Activated CD4-positive, alpha-beta memory T cell treated with anti-CD3 and anti-CD28 coated beads, Interleukin-2, amount 10 ng/mL, durations not matched to agents 7 days and 5 days (primary cell): ENCODE measurements at places on chromosomes 12 and 14.

DNA sequence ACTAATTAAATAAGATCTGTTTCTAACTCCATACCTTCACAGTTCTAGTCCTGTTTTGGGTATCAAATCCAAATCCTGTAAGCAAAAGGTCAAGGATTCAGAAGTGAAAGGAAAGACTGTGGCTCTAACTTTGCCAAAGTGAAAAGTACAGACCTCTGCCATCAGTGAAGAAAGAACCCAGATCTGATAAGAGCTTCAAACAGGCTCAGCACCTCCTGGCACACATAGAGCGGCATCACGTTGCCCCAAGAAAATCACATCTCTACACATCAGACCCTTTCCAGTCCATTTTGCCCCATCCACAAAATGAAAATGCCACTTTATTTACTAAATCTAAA is 23.2 kb downstream of the CLIP1 start:
- peak overlapping the region; percentile 71 for H3K27ac ChIP-seq
- no peak for DNase-seq
- peaks cover 22% of the 10 kb centered on the region for H3K36me3 ChIP-seq

DNA sequence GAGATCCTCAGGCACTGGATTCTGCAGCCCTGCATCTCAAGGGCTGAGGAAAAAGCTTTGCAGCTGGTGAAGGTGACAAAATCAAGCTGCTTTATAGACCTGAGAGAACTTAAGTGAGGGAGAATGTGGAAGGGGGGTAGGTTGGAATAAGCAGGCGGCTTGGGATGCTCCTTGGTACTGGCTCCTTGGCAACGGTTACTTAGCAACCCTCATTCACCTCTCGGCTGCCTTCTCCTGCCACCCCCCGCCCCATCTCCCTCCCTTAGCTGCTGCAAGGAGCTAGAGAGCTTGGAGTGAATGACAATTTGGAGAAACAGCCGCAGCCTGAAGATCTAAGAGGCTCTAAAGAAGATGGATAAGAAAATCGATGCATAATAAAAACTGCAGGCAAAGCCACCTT is 44.1 kb upstream of the CISTR start:
- H3K27ac ChIP-seq: no peak overlapping the region
- no peaks in the 10 kb centered on the region for H3K4me1 ChIP-seq
- DNase-seq: no peak
- peaks cover 34% of the 10 kb centered on the region for H3K27me3 ChIP-seq
- H3K36me3 ChIP-seq: no peaks in the 10 kb centered on the region

DNA sequence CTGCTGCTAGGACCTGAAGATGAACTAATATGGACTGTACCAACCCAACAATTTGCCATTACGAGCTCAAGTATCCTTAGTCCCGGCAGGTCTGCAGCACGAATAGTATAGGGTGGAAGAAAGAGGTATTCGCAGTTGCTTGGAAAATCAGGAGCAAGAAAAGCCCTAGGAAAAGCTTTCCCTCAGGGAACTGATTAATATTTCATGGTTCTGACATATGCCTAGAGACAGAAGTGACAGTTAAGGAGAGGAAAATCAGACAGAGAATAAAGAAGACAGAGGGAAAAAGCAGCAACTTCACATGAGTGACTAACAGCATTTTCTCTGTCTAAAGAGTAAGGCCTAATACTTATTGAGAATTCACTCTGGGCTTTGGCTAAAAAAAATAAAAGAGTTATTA is 602.9 kb upstream of the ATP2B1 start:
- H3K36me3 ChIP-seq: no peaks in the 10 kb centered on the region
- peaks cover 10% of the 10 kb centered on the region for H3K27me3 ChIP-seq
- no peak overlapping the region for H3K27ac ChIP-seq
- no peak overlapping the region for H3K4me3 ChIP-seq
- no peak for DNase-seq

DNA sequence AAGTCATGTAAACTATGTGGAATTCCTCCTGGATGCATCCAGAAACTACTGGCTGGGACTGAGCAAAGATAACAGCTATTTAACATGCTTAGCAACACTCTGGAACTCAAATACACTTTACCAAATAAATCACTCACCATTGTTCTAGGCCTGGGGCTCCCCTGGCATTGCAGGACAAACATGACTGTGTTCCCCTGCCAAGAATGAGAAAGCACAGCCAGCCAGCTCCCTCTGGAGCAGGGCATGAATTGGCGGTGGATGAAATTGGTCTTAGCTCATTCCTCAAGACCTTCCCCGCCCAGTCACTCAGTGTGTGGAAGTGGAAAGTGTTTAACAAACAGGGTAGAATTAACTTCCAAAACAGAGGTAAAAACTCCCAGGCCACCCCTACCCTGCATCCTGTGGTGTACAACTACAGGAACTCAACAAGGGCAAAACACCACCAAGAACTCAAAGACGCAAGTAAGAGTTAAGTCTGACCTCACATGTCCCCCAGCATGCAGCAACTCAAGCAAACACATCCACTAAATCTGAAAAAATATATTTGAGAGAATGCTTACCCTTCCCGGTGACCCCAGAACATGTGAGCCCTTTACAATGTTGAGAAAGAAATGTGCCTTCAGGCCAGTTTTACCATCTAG is 58.4 kb upstream of the BDKRB2 start:
- DNase-seq: no peak
- no peaks in the 10 kb centered on the region for H3K36me3 ChIP-seq
- H3K27ac ChIP-seq: no peak overlapping the region
- peaks cover 2% of the 10 kb centered on the region for H3K27me3 ChIP-seq

GRCh38 chr12:2309647-2310046 is 256.9 kb downstream of the CACNA1C start:
- peaks cover 12% of the 10 kb centered on the region for H3K27me3 ChIP-seq
- no peaks in the 10 kb centered on the region for H3K36me3 ChIP-seq
- no peak for DNase-seq
- no peak overlapping the region for H3K4me3 ChIP-seq
- H3K27ac ChIP-seq: no peak overlapping the region

DNA sequence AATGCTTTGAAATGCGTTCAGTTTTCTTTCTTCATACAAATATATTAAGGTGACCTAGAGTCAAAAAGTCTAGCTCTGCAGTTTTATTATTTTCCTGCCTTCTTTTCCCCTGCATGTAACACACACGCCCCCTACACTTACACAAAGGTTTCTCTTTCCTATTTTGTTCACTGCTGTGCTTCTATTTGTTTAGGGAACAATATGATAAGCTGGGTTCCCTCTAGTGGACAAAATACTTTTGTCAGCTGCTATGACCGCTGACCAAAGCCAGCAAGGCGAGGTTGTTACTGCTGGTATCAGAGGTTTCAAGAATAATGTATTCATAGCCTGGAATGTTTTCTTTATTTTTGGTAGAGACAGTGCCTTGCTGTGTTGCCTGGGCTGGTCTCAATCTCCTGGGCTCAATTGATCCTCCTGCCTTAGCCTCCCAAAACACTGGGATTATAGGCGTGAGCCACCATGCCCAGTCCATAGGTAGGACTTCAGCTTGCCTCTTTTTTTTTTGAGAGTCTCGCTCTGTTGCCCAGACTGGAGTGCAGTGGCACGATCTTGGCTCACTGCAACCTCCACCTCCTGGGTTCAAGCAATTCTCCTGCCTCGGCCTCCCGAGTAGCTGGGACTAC is 33.4 kb downstream of the FNTB start:
- peaks cover 17% of the 10 kb centered on the region for H3K36me3 ChIP-seq
- DNase-seq: no peak
- no peaks in the 10 kb centered on the region for H3K4me1 ChIP-seq
- H3K4me3 ChIP-seq: no peak overlapping the region
- H3K27ac ChIP-seq: no peak overlapping the region

DNA sequence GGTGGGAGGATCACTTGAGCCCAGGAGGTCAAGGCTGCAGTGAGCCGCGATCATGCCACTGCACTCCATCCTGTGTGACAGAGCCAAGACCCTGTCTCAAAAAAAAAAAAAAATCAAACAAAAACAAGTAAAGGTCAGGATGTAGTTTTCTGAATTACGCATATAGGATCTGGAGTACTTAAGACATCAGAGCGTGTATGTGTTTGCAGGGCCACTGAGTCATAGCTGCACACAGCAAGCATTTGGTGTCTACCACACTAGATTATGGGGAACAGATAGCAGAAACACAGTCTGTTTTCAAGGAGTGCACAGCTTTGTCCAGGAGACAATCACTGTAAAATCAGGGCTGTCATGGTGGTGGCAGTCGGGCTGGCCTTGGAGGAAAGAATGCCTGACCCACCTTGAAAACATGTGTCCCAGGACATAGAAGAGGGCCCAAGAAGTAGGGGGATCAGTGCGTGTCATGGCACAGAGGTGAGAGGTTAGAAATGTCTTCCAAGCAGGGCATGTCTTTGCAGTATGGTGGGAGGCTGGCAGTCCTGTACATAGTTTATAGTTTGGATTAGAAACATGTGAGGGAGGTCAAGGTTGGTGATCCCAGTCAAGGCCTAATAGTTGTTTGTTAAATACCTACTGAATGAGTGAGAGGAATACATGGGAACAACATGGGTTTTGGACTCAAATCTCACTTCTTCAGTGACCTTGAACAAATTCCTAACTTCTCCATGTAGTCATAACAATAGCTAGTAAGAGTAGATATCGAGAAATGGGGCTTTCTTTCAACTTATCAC is 23.6 kb upstream of the C12orf71 start:
- DNase-seq: no peak
- no peaks in the 10 kb centered on the region for H3K27me3 ChIP-seq
- no peak overlapping the region for H3K4me3 ChIP-seq
- peaks cover 17% of the 10 kb centered on the region for H3K4me1 ChIP-seq

DNA sequence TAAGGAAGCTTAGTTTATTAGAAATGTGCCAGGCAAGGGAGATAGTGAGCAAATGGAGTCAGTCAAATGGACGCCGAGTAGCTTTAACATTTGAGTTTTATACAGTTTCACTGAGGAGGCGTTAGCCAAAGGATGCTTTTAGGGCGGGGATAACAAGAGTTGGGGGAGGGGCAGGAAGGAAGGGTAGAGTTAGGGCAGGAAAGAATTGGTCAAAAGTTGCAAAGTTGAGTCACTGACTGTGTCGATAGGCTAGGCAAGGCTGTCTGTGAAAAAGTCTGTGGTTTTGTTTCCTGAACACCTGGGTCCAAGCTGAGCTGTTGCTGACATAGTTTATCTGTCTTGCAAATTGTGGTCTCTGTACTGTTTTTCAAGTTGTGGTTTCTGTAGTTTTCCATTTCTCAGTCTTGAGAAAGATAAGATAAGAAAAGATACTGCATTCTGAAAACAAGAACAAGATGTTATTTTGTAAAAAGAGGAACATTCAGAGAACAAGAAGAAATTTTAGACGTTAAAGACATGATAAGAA is 62.6 kb upstream of the RESF1 start:
- peaks cover 53% of the 10 kb centered on the region for H3K4me1 ChIP-seq
- H3K27me3 ChIP-seq: no peaks in the 10 kb centered on the region
- peak overlapping the region; percentile 48 for H3K4me3 ChIP-seq
- H3K27ac ChIP-seq: peak overlapping the region; percentile 97
- peaks cover 80% of the 10 kb centered on the region for H3K36me3 ChIP-seq

DNA sequence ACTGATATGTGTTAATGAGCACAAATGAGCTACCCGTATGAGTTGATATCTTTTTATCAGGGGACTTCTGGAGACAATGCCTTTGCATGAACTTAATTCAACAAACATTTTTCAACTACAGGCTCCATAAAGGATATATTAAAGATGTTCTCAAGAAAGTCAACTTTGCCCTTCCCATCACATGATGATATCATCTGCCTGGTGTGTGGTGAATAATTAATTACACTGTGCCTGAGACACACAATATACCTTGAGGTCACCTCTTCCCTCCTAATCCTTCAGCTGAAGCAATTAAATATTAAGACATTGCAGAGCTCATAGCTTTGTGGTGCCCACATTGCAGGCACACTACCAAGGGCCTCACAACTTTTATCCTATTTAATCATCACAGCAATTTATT is 22.3 kb upstream of the NTF3 start:
- no peaks in the 10 kb centered on the region for H3K27me3 ChIP-seq
- H3K27ac ChIP-seq: no peak overlapping the region
- no peak for DNase-seq
- no peaks in the 10 kb centered on the region for H3K4me1 ChIP-seq
- H3K4me3 ChIP-seq: no peak overlapping the region

DNA sequence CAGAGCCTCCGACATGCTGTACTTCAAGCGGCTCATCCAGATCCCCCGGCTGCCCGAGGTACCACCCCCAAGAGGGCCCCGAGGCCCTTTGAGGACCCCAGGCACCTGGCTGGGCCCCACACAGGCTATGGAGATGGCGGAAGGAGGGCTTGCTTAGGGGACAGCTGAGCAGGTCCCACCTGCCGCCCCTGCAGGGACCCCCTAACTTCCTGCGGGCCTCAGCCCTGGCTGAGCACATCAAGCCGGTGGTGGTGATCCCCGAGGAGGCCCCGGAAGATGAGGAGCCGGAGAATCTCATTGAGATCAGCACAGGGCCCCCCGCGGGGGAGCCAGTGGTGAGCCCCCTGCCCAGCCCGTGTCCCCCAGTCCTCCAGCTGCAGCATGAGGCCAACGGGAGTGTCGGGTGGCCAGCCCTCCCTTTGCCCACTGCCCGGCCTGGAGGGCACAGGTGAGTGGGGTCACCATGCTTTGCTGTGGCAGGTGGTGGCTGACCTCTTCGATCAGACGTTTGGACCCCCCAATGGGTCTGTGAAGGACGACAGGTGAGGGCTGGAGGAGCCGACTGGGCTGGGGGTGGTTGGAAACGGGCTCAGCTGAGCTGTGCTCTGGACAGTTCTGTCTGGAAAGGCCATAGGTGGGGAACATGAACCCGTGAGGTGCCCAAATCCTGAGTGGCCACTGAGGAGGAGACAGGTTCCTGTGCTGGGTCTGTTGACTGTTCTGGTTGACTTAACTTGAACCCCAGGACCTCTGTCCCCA is 20.0 kb downstream of the HIP1R start:
- H3K27me3 ChIP-seq: no peaks in the 10 kb centered on the region
- H3K4me3 ChIP-seq: no peak overlapping the region
- H3K36me3 ChIP-seq: no peaks in the 10 kb centered on the region
- no peaks in the 10 kb centered on the region for H3K4me1 ChIP-seq

- no peak overlapping the region for H3K27ac ChIP-seq
- H3K36me3 ChIP-seq: no peaks in the 10 kb centered on the region
- DNase-seq: no peak
Observed at GRCh38 chr14:68748260-68748659, 44.6 kb downstream of the ZFP36L1 start.

DNA sequence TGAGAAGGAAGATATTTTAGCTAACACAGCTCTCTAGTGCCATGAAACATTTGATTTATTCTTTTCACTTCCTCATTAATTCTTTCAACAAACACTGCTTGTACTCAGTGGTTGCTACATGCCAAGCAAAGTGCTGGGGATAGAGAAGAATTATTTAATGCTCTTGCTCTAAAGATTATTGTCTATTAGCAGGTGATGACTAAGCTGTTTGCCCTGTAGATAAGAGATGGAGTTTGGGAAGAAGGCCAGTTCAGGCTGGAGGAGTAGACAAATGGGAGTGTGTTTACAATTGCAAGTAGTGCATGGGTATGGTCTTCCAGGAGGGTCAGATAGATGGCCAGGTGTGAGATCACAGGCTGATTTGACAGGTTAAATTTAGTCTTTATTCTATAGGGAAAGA is 99.8 kb upstream of the SEL1L start:
- no peaks in the 10 kb centered on the region for H3K36me3 ChIP-seq
- H3K4me1 ChIP-seq: no peaks in the 10 kb centered on the region
- DNase-seq: no peak
- H3K4me3 ChIP-seq: no peak overlapping the region

- H3K27ac ChIP-seq: no peak overlapping the region
- no peaks in the 10 kb centered on the region for H3K36me3 ChIP-seq
- no peaks in the 10 kb centered on the region for H3K4me1 ChIP-seq
- H3K27me3 ChIP-seq: no peaks in the 10 kb centered on the region
- H3K4me3 ChIP-seq: no peak overlapping the region
- DNase-seq: no peak
Observed at GRCh38 chr12:113378291-113378690, 19.9 kb downstream of the PLBD2 start.
